Activated CD8-positive, alpha-beta memory T cell treated with anti-CD3 and anti-CD28 coated beads for 4 hours (primary cell): ENCODE measurements at places on chromosomes 13 and 19.

- DNase-seq: no peak
Measured at GRCh38 chr13:27449081-27449603, 1.2 kb downstream of the MTIF3 start.

GRCh38 chr13:45473627-45474026, 8.9 kb downstream of the COG3 start:
- DNase-seq: no peak

DNA sequence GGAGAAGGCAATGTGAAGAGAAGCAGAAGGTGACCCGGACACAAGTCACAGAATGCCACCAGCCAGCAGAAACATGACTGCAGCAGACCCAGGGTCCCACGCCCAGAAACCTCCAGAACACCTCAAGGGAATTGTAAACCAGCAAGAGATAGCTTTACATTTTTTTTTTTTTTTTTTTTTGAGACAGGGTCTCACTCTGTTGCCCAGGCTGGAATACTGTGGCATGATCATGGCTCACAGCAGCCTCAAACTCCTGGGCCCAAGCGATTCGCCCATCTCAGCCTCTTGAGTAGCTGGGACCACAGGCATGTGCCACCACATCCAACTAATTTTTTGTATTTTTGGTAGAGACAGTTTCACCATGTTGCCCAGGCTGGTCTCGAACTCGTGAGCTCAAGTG, 10.5 kb upstream of the CEACAM20 start:
- DNase-seq: no peak

GRCh38 chr13:32636711-32637110, 50.5 kb downstream of the PDS5B start:
- DNase-seq: no peak

DNA sequence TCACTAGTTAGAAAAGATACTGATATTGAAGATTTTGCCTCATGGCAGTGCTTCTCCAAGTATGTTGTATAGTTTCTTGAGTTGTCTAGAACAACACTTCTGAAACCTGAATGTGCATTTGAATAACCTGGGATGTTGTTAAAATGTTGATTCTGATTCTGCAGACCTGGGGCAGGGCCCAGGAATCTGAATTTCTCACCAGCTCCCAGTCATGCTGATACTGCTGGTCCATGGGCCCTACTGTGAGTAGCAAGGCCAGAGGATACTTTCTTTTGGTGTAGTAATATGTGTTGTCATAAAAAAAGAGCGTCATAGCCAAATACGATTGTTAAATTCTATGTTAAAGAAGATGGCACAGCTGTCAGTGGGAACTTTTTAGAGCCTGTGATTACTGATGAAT, 41.6 kb upstream of the C1QTNF9 start:
- DNase-seq: no peak
